Cardiac muscle cell (in vitro differentiated cells and primary cell): ENCODE measurements at places on chromosomes 2 and 18. TPM values are rescaled to one million over a fixed set of nuclear protein-coding genes. Genes with fewer than 3 reads are reported as not detected.

TACR1 gene
- not detected in 2 replicates for total RNA-seq

CSRNP3 gene
- total RNA-seq: 10.8 and 13.8 TPM in 2 replicates

PROKR1 gene
- 0.04 and 0.06 TPM in 2 replicates for total RNA-seq

VWA3B gene
- 0.09 and 0.67 TPM in 2 replicates for total RNA-seq

CAPN13 gene
- not detected in 2 replicates for total RNA-seq

GALR1 gene
- total RNA-seq: not detected in 2 replicates
